ENCODE measurements at places on chromosomes 11 and 22.

GRCh38 chr11:74203966-74204365 lies 32.9 kb downstream of the PPME1 start:
- no peak for DNase-seq

DNA sequence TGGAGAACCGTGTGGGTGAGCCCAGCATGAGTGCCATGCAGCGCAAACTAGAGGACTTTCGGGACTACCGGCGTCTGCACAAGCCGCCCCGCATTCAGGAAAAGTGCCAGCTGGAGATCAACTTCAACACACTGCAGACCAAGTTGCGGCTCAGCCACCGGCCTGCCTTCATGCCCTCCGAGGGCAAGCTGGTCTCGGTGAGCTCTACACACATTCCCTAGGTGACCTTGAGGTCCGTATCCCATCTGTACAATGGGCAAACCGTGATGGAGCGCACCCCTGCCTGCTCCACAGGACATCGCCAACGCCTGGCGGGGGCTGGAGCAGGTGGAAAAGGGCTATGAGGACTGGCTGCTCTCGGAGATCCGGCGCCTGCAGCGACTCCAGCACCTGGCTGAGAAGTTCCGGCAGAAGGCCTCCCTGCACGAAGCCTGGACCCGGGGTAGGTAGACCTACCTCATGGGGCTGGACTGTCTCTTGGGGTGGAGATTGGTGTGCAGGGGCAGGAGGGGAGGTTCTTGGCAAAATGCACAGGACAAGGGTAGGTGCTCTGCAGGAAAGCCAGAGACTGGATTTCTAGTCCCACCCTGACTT lies 10.6 kb downstream of the CTSF start:
- DNase-seq: no peak

GRCh38 chr11:61503135-61503770 lies 5.3 kb upstream of the LRRC10B start:
- DNase-seq: no peak

- DNase-seq: no peak
Observed at GRCh38 chr11:117202386-117203068, 3.4 kb downstream of the TAGLN start.

GRCh38 chr11:78338138-78338537 lies 79.5 kb downstream of the GAB2 start:
- no peak for DNase-seq

GRCh38 chr11:133945087-133945974 lies 11.4 kb downstream of the IGSF9B start:
- no peak for DNase-seq

All from ovary (tissue), 10 donors.